ENCODE measurements at places on chromosomes 4 and X. TPM values are rescaled to one million over a fixed set of nuclear protein-coding genes. Genes with fewer than 3 reads are reported as not detected.

The HTN1 gene
- not detected for total RNA-seq

- H3K27ac ChIP-seq, result no peak overlapping the region
- peaks cover 2% of the 10 kb centered on the region for H3K27me3 ChIP-seq
- no peaks in the 10 kb centered on the region for H3K36me3 ChIP-seq
Measured at GRCh38 chr4:6562931-6563901, 11.8 kb upstream of the MAN2B2 start.

GRCh38 chr4:3853388-3854035, 87.3 kb downstream of the ADRA2C start:
- peaks cover 61% of the 10 kb centered on the region for H3K27me3 ChIP-seq
- no peaks in the 10 kb centered on the region for H3K4me1 ChIP-seq
- DNase-seq, result no peak
- H3K36me3 ChIP-seq, result no peaks in the 10 kb centered on the region

- no peak for DNase-seq
- H3K36me3 ChIP-seq, result no peaks in the 10 kb centered on the region
- H3K4me1 ChIP-seq, result no peaks in the 10 kb centered on the region
- no peak overlapping the region for H3K27ac ChIP-seq
- H3K27me3 ChIP-seq, result no peaks in the 10 kb centered on the region
Measured at GRCh38 chr4:20272411-20272872, 20.7 kb downstream of the SLIT2 start.

The DCX gene
- not detected for total RNA-seq
